ENCODE measurements at places on chromosomes 3 and 15. TPM values are rescaled to one million over a fixed set of nuclear protein-coding genes. Genes with fewer than 3 reads are reported as not detected.

GRCh38 chr3:11784971-11785377 is 61.7 kb downstream of the TAMM41 start:
- DNase-seq = peak; percentile 58
- peaks cover 32% of the 10 kb centered on the region for H3K4me1 ChIP-seq
- peak overlapping the region; percentile 98 for H3K27ac ChIP-seq
- H3K27me3 ChIP-seq = no peaks in the 10 kb centered on the region

TM4SF1 gene
- not detected for total RNA-seq

NIT2 gene
- total RNA-seq = 45.7 TPM

DNA sequence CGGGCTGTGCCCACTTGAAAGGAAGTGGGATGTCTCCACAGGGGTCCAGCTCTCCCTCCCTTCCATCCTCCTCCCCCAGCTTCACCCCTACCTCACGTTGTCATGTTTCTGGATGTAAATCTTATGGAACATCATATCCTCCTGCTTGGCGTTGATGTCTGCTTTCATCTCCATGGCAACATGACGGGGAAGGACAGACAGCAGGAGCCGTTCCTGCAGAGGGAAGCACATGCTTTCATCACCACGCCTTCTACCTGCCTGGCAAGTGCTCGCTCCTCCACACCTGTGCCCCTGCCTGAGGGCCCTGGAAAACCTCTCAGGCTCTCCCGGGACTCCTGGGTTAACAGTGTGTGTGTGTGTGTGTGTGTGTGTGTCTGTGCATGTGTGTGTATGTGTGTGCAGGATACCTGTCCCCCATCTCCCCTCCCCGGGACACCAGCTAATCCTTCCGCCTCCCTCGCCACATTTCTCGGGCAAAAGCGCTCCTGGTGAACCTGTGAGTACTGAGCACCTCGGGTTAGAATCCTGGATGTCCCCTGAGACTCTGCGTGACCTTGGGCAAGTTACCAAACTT is 101.1 kb downstream of the ADCY5 start:
- H3K27me3 ChIP-seq = peaks cover 10% of the 10 kb centered on the region
- peaks cover 11% of the 10 kb centered on the region for H3K4me1 ChIP-seq
- no peak for DNase-seq
- no peak overlapping the region for H3K4me3 ChIP-seq
- H3K36me3 ChIP-seq = no peaks in the 10 kb centered on the region
- H3K27ac ChIP-seq = no peak overlapping the region

GPR27 gene
- 1.2 TPM for total RNA-seq

Data from activated CD4-positive, alpha-beta T cell treated with anti-CD3 and anti-CD28 coated beads, Interleukin-2, amount 10 ng/mL, durations not matched to agents 7 days and 5 days (primary cell).